ENCODE measurements at places on chromosomes 2 and 18.
A peak's percentile ranks its signal among the peaks of the same experiment; 100 is the strongest.

- DNase-seq: peak; percentile 40
Observed at GRCh38 chr2:145740302-145740701, 1220.4 kb upstream of the ZEB2 start.

- DNase-seq: peak; percentile 34
Observed at GRCh38 chr2:138722316-138722715, 57.9 kb downstream of the NXPH2 start.

GRCh38 chr18:77201506-77201905, 48.1 kb upstream of the GALR1 start:
- peak; percentile 36 for DNase-seq

DNA sequence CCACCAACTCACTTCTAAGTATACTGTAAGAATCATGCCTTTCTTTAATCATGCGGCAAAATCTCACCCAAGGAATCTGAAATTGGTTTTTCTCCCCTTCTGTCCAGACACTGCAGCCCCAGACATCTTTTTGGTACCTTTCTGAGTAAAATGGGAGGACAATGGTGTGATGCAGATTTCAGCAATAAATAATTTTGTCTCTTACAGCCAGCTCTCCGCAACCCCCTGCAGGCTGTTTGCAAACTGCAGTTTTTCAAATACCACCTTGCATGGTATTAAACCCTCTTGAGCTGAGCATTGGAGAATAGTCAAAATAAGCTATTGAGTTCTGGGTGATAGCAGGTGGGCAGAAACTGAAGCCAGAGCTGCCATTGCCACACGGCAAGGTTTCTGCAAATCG, 32.2 kb downstream of the GPR39 start:
- peak; percentile 30 for DNase-seq

DNA sequence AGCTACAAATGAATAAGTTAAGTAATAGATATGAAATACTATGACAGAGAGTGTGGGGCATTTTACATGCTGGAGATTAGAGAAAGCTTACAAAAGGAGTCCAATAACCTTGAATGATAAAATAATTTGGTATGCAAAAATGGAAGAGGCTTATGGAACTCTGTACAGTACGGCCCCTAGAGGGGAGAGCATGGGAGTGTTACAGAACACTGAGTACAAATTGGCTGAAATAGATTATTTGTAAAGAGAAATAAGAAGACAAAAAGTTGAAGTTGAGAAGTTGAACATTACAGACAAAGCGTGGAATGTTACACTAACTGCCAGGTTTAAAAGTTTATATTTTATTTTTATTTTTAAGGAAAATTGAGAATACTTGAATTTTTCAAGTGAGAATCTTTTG, 192.1 kb upstream of the DOK6 start:
- DNase-seq: no peak

GRCh38 chr18:72181241-72181764, 362.8 kb downstream of the CBLN2 start:
- DNase-seq: no peak

DNA sequence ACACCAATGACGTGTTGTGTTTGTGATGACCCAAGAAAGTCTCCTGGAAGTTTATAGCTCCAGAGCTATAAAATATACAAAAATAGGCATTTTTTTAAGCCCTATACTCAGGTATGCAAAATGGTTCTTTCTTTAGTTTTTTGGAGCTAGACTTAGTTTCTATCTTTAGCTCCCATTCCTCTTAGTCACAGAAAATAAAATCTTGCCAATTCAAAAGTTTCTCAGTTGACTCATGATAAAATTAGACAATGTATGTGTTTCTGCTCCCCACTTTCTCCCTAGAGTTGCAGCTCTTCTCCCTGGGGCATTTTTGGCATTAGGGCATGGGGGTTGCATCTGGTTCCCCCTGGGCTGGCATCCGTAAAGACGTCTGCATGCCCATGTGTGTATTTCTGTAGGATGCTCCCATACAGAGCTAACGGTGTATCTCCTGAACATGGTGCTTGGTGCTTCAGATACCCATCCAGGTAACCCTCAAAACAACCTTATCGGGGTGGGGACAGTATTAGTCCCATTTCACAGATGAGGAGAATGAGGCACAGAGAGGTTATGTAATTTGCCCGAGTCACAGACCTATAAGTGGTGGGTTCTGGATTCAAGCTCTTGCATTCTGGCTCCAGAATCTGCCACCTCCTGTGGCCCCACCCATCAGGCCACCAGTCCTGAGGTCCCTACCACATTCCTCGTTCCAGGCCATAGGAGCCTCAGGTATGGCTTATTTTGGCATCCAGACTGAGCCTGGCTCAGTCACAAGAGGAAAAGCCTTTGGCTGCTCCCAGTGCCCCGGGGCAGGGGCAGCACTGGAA, 43.1 kb upstream of the ASAP2 start:
- DNase-seq: no peak

- no peak for DNase-seq
Observed at GRCh38 chr2:143802871-143803650, 673.8 kb downstream of the ARHGAP15 start.

DNA sequence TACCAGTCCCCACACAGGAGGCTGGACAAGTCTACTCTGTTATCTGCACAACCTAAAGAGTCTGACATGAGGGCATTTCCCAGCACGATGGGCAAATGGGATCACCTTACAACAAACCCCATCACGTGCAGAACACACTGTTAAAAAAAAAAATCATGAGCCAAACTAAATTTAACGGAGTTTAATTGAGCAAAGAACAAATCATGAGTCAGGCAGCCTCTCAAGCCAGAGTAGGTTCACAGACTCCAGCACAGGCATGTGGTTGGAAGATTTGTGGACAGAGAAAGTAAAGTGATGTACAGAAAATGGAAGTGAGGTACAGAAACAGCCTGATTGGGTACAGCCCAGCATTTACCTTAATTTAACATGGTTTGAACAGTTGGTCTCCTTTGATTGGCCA, 59.9 kb downstream of the KYNU start:
- DNase-seq: peak; percentile 18

GRCh38 chr2:230668184-230668938, 44.3 kb upstream of the CAB39 start:
- no peak for DNase-seq

DNA sequence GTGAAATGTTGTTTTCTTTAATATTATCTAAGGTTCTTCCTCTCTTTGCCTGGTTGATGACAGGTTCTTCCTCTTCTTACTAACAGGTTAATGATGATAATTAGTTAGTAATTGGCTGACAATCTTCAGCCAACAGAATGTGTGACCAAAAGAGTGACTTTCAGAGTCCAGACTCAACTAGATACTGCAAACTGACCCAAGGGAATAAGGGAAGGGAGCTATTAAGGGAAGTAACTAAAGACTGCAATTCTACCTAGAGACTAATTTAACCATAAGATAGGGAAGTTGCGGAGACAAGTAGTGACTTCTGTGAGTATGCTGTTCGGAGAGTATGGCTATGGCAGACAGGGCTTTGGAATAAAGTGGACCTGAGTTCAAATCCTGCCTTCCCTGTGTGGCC, 127.3 kb upstream of the TACR1 start:
- no peak for DNase-seq

DNA sequence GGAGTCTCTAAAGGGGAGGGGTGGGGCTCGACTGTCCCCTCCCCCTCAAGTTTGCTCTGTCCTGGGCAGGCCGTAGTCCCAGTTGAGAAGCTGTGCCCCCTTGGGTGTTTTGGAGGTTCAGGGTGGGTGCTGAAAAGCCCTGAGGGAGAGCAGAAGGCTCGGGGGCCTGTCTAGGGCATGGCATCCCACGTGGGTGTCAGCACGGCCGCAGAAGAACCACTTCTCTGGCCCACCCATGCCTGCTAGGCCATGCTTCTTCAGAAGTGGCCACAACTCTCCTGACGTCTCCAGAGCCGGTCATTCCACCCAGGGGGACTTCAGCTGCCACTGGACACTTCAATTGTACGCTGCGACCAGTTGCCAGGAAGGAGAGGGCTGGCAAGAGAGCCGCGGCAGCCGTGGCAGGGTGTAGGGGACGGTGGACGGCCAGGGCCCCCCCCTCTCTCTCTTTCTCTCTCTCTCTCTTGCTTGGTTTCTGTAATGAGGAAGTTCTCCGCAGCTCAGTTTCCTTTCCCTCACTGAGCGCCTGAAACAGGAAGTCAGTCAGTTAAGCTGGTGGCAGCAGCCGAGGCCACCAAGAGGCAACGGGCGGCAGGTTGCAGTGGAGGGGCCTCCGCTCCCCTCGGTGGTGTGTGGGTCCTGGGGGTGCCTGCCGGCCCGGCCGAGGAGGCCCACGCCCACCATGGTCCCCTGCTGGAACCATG, at the start of gene INPP5D:
TSS of gene INPP5D (plus strand) at position 546 of the 704 bp plus-strand sequence. CDS start at position 683, 137 bp downstream.
- no peak for DNase-seq

DNA sequence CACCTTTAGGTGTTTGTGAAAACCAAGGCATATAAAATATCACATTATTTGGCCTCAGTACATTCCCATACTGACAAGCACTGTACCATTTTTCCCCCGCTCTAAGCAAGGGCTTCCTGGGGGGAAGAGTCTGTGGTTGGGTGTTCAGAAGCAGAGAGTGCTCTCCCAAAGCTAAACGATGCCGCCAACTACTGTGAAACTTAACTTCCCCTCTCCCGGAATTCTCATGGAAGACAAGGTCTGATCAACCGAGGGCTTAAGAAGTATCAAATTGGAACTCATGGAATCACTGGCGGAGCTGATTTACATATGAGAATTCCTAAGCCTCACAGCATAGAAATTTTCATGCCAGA, 433 bp upstream of the MFF start:
- DNase-seq: no peak

DNA sequence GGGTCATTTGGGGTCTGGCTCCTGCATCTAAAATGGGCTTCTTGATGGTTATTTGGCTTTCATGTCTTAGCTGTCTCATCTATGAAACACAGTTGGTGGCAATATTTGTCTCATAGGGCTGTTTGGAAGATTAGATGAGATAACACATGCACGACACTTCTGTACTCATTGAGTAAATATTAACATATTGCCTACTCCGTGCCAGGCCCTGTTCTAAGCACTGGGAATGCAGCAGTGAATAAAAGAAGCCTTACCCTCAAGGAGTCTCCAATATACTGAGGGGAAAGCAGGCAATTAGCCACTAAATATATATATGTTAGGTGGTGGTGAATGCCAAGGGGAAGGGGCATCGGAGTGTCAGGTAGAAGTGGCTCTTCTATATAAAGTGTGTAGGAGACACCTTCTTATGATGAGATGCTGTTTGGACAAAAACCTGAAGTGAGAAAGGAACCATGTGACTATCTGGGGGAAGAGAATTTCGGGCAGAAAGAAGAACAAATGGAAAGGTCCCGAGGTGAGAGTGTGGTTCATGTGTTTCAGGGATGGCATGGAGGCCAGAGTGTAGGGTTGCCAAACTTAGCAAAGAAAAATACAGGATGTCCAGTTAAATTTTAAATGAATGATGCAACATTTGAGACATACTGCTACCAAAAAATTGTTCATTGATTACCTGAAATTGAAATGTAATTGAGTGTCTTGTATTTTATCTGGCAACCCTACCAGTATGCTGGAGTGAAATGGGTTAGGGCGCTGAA, 11.8 kb downstream of the SLC3A1 start:
- no peak for DNase-seq

- peak; percentile 51 for DNase-seq
Observed at GRCh38 chr18:7584646-7585275, 17.6 kb downstream of the PTPRM start.

- no peak for DNase-seq
Observed at GRCh38 chr2:205802941-205803340, 120.6 kb downstream of the NRP2 start.

DNA sequence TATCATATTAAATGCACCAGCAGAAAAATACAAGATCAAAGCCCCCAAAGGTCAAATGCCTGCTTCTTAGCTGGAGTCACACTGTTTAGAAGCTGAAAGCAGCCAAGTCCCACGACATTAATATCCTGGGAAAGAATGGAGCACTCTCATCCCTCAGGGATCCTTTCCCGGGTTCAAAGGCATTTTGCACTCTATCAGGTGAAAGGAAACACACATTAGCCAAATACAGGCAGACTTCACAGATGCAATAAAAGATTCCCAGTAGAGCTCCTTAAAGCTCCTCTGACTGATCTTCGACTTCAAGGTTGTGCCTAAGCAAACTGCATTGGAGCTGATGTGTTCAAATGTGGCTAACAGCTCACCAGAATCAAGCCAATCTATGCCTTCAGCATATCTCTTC, 158.4 kb downstream of the RNF152 start:
- no peak for DNase-seq

GRCh38 chr2:94990956-94991355, 34.6 kb upstream of the MAL start:
- DNase-seq: no peak

DNA sequence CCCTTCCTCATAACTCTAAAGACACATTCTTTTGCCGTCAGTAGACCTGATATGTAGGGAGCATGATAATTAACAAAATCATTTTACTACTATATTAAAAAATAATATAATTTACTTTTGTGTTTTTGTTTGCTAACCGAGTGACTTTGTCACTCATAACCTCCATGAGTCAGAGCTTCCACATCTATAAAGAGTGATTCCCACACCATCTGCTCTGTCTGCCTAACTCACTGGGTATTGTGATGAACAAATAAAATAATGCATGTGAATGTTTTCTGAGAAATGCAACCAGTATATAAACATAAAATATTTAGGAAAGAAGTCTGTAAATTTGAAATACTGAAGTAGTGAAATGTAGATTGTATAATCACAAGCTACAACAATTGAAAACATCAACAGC, 123.4 kb upstream of the DSEL start:
- no peak for DNase-seq

DNA sequence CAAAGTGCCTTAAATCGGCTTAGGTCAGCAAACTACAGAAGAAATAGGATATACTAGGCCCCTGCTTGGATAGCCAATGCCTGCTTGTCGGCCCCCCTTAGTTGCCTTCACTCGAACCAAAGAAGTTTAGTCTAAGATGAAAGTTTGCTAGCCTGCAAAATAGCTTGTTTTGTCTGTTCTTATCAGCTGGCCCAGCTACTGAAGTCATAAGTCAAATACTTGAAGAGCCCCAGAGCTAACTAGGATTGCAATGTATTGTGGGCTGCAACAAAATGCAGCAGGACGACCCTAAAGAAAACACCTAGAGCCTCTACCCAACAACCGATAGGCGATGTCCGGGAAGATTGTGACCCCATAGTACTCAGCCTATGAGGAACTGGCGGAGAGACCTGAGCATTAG, 183.5 kb upstream of the HS6ST1 start:
- DNase-seq: no peak

- DNase-seq: no peak
Observed at GRCh38 chr2:241135737-241136136, 13.5 kb downstream of the PASK start.
